ENCODE measurements at places on chromosomes 16 and 17.

DNA sequence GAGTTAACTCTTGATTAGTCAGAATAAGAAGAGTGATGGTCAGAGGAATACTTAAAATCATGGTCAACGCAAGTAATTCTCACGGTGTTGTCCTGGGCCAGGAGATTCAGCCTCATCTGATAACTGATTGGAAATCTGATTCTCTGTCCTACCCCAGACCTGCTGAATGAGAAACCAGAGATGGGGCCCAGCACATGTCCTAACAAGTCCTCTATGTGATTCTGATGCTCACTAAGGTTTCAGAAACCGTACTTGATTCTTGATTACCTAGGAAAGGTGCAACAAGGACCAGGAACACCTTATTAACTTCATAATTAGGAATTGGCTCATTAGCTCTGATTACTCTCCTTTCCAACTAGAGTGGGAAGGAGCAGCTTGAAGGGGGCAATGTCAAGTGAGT is 44.5 kb downstream of the ANKFY1 start:
- no peak for DNase-seq

DNA sequence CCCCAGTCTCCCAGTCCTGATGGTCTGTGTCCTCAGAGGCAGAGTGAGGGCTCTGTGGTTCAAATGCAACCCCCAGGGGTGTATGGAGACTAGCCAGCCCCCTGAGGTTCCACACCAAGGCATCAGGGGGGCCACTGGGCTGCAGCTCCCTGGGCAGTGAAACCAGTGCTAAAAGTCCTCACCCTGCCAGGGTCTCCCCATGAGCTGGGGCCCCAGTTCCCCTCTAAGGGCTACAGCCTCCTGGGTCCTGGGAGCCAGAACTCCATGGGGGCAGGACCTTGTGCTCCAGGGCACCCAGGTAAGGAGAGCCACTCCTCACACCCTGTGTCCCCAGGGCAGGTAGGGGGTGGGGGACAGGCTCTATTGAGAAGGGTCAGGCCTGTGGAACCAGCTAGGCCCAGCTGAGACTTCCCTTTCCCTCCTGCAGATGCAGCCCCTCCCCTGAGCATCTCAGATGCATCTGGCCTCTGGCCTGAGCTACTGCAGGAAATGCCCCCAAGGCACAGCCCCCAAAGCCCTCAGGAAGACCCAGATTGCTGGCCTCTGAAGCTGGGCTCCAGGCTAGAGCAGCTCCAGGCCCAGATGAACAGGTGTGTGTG is 6.4 kb upstream of the DCAF7 start:
- no peak for DNase-seq

DNA sequence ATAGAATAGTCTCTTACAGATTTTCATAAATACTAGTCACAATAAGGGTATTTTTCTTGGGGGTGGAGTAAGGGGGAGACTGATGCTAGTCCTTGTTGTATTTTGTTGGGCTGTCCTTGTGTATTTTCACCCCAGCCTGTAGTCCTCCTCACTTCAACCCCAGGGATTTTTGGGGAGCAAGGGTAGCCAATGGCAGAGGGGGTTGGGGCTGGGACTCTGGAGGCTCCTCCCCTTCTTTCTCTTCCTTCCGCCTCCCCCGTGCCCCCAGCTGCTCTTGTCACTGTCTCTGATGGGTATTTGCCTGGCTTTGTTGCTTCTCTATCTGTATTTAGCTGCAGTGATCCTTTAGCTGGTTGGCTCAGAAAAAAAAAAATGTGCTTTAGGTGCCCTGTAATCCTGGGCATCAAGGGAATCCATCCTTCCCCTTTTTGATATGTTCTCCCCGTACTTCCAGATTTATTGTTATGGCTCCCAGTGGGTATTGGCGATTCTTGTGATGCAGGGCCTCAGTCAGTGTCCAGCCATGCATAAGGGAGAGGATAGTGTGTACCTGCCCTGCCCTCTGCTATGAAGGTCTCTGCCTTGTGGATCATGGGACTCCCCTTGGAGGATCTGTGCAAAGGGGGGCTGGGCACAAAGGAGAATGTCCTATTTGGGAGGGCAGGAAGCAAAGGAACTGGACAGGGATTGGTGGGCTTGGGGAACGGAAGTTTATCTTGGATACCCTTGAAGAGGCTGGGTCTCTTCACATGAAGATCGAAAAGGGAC is 16.5 kb downstream of the SNF8 start:
- DNase-seq = no peak

- no peak for DNase-seq
These were observed 13.9 kb upstream of the PITPNA start for GRCh38 chr17:1576500-1576899.

DNA sequence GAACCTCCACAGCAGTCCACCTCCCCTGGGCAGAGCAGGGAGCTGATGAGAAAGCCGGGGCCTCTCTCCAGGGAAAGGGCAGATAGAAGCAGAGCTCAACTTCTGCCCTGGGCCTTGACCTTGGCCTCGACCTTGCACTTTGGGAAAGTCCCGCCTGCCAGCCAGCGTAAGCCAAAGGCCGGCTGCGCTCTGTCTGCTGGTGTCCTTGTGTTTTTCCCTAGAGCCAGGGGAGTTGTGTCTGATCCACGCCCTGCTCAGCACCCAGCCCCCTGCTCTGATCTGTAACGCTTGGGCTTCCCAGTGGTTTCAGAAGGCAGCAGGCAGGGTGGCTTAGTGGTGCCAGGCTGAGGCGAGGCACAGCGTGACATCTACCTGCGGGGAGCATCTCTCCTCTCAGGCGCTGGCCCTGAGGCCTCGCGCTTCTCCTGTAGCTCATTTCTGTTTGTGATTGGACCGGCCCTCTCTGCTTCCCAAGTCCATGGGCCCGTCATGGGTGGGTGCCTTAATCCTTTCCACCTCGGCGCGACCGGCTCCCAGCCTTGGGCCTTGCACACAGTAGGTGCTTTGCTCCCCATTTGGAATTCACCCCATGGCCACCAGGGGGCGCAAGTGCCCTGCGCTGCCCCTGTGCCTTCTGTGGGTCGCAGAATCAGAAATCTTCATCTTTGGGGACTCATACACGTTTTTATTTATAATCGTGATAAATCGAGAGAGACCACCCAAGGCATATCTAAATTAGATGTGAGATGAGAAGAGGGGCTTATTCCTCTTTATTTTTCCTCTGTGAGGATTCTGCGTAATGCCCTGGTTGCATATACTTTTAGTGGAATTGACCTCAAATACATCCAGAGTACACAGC is 24.2 kb downstream of the SGSH start:
- DNase-seq = no peak

Data from pulmonary artery endothelial cell (primary cell).